Stimulated activated CD4-positive, alpha-beta T cell treated with anti-CD3 and anti-CD28 coated beads, Interleukin-4, amount 100 ng/mL, for 48 hours (primary cell): ENCODE measurements at places on chromosomes 11 and 22.

- no peak for DNase-seq
Observed at GRCh38 chr22:39142088-39142680, 10.3 kb downstream of the CBX7 start.

- DNase-seq: no peak
Observed at GRCh38 chr11:79314906-79315689, 125.7 kb downstream of the TENM4 start.

GRCh38 chr11:90204832-90205646 is 17.8 kb downstream of the CHORDC1 start:
- DNase-seq: no peak

DNA sequence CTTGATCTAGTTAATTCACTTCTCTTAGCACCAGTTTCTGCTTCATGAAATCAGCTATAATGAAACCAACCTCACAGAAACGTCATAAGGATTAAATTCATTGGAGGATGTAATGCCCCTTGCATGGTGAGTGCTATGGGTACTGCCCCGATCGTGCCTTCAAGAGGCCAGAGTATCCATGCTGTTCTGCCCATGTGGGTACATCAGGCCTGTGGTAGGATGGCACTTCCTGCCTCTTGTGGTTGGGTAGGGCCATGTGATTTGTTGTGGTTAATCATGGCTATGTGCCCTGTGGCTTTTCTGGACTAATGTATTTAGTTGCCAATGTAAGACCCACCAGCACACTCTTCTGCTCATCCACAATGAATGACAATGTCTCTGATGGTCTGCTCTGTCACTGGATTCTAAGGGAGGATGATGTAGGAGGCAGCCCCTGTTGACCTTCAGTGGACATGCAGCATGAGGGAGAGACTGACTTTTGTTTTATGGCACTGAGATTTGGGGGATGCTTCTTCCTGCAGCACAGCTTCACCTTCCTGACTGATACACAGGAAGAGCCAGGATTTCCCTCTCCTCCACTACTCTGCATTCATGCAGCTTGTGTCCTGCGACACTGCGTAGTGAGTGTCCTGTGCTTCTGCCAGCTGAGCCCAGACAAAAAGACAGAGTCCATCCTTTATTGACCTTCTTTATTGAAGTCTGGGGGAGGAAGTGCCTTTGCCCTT is 66.2 kb downstream of the DHCR7 start:
- no peak for DNase-seq

- DNase-seq: peak; percentile 3
Observed at GRCh38 chr11:112734207-112734606, 227.0 kb upstream of the NCAM1 start.

GRCh38 chr11:63769042-63769713 is 603 bp upstream of the ZFTA start:
- DNase-seq: no peak

DNA sequence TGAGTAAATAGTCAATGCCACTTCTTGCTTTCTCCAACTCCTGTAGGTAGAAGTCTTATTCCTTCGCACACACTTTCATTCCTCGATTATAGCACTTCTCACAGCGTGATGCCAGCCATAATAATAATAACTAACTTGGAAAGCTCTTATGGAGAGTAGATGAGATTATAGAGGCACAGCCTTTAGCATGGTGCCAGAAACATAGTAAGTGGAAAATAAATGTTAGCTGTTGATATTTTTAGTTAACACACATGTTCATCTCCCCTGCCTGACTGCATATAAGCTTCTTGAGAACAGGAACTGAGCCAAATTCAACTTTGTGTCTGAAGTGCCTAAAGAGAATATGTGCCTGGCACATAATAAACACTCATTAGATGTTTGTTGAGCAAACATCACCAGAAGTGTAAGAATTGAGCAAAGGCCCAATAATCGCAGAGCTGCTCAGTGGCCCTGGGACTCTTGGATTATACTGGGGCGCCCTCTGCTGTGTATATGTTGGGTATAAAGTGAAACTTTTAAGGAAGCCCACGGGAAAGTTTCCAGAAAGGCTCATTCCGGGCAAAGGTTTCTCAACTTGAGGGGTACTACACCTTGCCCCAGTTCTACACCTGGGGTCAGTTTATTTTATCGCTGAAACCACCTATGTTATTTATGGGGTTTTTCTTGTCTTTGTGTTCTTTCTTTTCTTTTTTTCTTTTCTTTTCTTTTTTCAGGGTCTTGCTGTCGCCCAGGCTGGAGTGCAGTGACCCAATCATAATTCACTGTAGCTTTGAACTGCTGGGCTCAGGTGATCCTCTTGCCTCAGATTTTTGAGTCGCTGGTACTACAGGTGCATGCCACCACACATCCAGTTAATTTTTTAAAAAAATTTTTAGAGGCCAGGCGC is 22.3 kb downstream of the SLN start:
- peak; percentile 45 for DNase-seq

DNA sequence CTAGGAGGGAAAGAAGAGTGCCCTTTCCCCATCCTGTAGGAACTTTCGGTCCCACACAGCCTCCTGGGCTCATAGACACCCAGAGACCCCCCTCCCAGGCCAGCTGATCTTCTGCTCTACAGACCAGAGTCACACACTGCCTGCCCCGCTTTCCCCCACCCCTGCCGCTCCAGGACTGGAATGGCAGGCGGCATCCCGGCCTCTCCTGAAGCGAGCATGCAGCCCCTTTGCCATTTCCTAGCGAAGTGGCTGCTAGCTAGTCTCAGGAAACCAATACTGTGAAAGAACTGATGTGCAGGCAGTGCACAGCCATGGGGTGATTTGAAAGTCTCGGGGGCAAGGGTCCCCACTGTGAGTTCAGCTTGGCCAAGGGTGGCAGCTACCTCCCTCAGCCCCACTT is 8.3 kb downstream of the PICK1 start:
- DNase-seq: no peak

- DNase-seq: no peak
Observed at GRCh38 chr11:33622186-33622585, 78.4 kb downstream of the C11orf91 start.

DNA sequence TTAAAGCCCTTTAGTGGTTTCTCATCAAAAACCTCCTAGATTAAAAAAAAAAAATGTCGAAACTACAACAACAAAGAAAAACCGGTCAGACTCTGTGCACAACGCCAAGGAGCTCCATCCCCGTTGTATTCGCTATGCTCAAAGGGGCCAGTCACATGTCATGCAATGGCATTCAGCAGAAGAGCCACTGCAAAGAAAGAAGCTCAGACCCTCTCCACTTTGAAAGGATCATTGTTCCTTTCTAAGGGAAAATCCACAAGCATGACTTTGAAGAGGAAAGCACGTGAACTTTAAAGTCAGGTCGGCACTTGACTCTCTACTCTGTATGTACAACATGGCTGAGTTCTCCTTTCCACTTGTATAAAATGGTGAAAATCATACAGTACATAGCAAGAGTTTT is 655.6 kb downstream of the ETS1 start:
- DNase-seq: no peak

DNA sequence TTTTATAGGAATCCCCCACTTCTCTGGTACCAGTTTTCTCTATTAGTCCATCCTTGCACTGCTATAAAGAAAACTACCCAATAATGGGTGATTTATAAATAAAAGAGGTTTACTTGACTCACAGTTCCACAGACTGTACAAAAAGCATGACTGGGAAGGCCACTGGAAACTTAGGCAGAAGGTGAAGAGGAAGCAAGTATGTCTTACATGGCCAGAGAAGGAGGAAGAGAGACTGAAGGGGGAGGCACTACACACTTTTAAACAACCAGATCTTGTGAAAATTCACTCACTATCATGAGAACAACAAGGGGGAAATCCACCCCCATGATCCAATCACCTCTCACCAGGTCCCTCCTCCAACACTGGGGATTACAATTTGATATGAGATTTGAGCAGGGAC is 68.9 kb upstream of the GNAZ start:
- no peak for DNase-seq

DNA sequence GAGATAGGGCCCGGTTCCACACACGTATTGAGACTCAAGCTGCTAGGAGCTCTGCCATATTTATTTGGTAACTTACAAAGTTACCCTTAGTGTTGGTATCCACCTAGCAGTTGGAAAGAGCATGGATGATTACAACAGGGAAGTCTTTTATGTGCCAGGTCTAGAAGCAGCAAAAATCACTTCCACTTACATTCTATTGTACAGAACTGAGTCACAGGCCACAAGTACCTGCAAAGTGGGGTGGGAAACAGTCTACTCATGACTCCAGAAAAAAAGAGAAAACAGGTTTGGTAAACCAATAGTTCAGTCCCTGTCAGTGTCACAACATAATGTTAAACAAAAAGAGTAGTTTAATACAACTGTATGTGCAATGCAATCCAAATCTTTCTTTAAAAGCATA is 279.6 kb upstream of the PITPNB start:
- DNase-seq: no peak

- no peak for DNase-seq
Observed at GRCh38 chr11:837189-837989, 4.6 kb downstream of the CD151 start.

- DNase-seq: no peak
Observed at GRCh38 chr11:86418917-86419316, 44.2 kb downstream of the CCDC81 start.

DNA sequence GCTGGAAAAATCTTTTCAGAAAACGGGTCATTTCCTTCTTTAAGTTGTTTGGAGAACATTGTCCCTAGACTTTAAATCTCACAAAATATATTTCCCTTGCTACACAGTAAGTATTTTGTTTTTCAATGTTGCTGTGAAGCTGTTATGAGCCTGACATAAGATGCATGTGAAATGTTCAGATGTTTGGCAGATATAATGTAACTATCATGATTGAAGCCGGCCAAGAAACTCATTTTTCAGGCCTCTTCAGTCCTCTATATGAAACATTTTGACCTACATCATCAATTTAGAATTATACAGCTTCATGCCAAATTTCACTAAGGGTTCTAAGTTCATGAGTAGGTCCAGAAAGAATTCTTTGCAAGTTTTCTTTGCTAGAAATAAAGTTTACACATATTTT is 133.8 kb downstream of the JRKL start:
- DNase-seq: no peak

DNA sequence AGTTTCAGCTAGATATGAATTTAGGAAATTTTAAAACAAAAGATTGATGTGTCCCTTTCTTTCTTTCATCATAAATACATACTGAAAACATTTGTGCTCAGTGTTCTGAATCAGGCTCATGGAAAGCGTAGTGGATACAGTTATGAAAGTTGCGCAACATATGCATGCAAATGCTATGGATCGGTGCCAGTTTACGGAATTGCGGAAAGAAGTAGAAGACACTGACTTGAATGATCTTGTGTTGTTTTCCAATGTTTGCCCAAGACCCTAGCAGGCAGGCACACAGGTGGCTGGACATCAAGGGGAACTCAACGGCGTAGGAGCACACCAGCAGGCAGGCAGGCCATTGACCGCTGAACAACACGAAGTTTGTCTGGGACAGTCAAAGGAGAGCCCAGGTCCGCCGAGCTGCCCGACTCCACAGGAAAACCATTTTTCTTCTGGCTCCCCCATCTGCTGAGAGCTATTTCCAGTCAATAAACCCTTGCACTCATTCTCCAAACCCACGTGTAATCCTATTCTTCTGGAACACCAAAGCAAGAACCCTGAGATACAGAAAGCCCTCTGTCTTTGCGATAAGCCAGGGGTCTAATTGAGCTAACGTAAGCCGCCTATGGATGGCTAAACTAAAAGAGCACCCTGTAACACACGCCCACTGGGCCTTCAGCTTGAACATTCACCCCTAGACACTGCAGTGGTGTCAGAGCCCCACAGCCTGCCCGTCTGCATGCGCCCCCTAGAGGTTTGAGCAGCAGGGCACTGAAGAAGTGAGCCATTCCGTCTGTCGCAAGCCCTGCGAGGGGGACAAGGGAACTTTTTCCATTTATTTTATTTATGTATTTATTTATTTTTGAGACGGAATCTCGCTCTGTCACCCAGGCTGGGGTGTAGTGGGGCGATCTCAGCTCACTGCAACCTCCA is 7.4 kb upstream of the BIRC3 start:
- DNase-seq: no peak

GRCh38 chr22:29212743-29213142 is 7.0 kb downstream of the EMID1 start:
- DNase-seq: no peak

DNA sequence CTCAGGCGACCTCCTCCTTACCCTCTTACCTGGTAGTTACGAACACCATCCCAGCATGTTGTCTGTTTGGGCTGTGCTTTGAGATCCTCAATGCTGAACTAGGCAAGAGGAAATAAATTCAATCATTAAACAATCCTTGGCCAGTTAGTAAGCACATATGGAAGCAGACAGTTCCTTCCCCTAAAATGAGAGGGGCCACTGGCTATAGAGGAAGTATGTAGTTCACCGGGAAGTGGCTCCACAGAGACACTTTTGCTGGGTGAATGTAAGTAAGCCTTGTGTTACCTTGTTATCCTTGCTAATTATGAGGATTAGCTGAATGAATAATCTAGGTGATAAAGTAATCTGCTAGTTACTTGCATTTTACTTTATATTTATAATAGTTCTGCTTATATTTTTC is 2.9 kb downstream of the THYN1 start:
- no peak for DNase-seq

DNA sequence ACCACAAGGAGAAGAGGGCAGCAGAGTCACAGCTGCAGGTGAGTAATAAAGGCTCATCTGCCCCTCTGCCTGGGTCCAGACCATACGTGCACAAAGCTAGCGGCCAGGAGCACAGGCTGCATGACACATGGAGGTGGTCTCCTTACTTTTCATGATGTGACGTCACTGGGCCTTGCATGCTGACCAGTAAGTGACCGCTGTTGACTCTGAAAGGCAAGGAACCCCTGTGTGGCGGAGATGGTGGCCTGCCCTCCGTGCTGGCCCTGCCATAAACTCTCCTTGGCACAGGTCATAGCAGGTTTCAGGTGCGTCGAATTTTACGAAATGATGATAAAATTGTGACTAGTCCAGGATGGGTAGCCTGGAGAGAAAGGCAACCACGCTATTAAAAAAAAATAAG is 7.6 kb upstream of the PARVG start:
- no peak for DNase-seq

DNA sequence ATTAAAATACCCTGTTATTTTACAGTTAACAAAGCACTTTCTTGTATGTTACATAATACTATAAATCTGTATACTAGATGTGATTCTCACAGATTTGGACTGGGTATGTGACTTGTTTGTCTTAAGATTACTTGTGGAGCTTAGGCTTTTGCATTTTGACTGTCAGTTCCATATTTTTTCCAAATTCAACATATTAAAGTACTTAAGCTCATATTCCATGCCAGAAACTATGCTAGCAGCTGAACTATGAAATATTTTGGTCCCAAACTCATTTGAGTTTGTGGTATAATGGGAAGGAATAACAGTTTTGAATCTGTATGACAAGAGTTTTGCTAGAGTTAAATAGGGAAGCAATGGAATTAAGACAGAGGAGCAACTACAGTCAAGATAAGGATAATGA is 841.4 kb downstream of the JRKL start:
- no peak for DNase-seq

- no peak for DNase-seq
Observed at GRCh38 chr11:2215561-2216399, 44.2 kb upstream of the TH start.

DNA sequence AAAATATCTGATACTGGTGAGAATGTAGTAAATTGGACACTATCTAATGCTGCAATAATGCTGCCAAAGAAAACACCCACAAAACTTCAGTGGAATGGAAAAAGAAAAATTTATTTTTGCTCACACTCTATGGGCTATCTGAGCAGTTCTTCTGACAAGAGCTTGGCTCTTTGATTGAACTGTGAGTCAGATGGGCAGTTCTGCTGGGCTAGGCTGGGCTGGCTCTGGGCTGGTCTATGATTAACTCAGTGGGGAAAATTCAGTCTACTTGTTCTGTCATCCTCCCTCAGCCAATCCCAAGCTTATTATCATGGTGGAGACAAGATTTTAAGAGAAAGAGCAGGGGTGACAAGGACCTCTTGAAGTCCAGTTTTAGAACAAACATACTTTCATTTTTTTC is 1404.8 kb downstream of the LRRC4C start:
- DNase-seq: no peak
